Left ventricle myocardium superior (tissue), 1 donor: ENCODE measurements at places on chromosomes 13 and 19. TPM values are rescaled to one million over a fixed set of nuclear protein-coding genes. Genes with fewer than 3 reads are reported as not detected.

DNA sequence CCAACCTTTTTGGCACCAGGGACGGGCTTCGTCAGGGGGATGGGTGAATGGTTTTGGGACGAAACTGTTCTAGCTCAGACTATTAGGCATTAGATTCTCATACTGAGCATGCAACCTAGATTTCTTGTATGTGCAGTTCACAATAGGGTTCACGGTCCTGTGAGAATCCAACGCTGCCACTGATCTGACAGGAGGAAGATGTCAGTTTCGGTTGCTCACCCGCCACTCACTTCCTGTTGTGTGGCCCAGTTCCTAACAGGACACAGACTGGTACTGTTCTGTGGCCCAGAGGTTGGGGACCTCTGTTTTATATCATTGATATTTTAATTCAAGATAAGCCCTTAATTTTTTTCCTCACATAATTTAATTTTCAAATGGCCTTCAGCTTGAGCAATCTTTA lies 26.7 kb upstream of the TDRD3 start:
- no peak for DNase-seq

DNA sequence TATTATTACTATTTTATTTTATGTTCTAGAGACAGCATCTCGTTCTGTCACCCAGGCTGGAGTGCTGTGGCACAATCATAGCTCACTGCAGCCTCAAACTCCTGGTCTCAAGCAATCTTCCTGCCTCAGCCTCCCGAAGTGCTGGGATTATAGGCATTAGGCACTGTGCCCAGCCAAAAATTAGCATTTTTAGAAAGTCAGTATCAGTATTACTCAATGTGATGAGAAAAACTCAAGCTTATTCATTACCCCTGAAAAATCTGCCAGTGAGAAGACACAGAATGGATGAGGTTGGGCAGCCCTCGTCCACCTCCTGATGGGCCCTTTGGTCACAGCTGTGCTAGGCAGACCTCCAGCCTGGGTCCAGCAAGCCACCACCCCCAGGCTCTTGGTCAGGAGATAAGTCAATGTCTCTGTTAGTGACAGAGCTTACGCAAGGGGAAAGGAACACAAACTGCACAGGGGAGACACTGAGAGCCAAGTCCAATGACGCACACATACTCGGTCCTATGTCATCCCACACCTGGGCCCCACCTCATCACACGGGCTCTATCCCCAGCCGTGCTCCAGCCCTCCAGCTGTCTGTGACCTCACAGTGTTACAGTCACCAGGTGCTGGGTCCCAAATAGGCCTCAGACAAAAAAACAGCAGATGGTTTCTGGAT lies 19.8 kb downstream of the PEPD start:
- DNase-seq = peak; percentile 9

- no peak for DNase-seq
Measured at GRCh38 chr13:80668452-80668851, 327.5 kb upstream of the SPRY2 start.

- no peak for DNase-seq
Measured at GRCh38 chr19:16134510-16134909, 9.0 kb upstream of the HSH2D start.

DNA sequence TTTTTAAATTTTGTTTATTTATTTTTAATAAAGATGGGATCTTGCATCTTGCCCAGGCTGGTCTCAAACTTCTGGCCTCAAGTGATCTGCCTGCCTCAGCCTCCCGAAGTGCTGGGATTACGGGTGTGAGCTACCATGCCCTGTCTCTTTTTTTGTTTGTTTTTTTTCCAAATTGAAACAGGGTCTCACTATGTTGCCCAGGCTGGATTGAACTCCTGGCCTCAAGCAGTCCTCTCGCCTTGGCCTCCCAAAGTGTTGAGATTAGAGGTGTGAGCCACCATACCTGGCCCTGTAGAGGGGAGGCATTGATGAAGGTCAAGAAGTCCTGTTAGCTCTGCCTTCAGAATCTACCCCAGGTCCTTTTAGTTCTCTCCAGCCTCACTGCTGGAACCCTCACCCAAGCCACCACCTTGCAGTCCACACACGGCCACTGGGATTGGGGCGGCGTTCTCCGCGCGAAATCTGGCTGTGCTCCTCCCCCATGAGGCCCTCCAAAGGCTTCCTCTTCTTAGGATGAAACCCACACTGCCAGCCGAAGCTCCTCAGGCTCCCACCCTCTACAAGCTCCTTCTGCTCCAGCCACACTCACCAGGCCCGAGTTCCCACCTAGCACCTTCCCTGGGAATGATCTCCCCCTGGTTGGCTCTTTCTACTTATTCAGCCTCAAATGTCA lies 34.9 kb downstream of the ACTN4 start:
- DNase-seq = no peak

DNA sequence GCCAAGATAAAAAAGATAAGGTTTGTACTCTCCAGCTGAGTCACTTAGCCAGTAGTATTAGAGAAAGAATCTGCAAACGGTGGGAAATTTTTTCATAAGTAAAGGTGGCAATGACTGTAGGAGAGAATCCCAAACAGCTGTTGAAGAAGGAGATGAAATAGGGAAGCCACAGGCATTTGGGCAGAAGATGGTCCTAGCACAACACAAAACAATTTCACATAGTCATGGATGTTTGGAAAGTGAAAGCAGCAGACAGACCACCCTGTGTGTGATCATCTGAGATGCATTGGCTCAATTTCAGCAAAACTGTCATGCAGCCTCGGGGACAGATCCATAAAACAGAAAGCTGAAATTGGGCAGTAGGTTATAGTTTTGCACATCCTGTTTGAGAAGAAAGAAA lies 2832.4 kb downstream of the PCDH9 start:
- DNase-seq = no peak

- no peak for DNase-seq
Measured at GRCh38 chr13:110436276-110436675, 125.2 kb downstream of the RAB20 start.

DNA sequence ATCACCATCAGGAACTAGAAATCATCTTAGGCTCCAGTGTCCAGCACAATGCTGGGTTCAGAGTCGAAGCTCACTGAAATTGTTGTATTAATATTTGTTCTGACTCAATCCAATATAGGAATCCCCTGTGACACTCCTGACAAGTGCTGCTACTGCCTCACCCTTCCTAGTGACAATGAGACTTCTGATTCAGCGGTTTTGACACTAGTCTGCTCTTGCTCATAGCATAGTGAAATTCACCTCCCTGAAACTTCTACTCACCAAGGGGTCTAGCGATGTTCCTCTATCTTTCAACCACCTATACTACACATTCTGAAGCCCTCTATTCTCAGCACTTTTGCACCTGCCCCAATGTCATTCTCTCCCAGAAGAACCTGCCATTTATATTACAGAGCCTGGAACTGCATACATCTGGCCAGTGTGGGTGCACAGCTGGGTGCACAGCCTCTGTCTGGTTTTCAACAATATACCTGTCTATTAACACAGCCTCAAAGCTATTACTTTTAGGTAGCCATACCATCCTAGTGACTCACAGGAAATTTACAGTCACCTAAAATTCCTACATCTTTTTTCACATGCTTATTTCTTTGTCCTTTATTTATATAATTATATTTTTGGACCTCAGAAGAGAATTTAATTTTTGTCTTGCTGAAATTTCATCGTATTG lies 88.3 kb downstream of the DOCK9 start:
- DNase-seq = no peak

DNA sequence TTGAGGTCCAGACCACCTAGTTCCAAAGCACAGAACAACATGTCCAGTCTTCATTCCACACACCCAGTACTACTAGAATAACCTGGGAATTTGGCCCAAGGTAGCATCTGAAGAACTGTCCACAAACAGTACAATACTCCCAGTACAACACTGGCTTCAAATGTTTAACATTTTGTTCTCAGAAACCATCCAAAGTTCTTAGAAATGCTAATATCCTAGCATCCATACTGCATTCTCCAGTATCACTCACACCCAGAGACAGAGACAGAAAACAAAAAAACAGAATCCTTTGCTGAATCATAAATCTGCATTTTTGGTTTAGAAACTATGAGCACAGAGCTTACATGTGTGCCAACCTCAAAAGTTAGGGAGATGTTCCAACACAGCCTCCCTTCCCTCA lies 490.8 kb downstream of the FOXO1 start:
- no peak for DNase-seq

- DNase-seq = no peak
Measured at GRCh38 chr13:24081387-24081786, 79.1 kb upstream of the SPATA13 start.

- no peak for DNase-seq
Measured at GRCh38 chr19:47358936-47359335, 9.8 kb downstream of the DHX34 start.

GRCh38 chr13:20566468-20566897 lies 474 bp upstream of the IFT88 start:
- no peak for DNase-seq

DNA sequence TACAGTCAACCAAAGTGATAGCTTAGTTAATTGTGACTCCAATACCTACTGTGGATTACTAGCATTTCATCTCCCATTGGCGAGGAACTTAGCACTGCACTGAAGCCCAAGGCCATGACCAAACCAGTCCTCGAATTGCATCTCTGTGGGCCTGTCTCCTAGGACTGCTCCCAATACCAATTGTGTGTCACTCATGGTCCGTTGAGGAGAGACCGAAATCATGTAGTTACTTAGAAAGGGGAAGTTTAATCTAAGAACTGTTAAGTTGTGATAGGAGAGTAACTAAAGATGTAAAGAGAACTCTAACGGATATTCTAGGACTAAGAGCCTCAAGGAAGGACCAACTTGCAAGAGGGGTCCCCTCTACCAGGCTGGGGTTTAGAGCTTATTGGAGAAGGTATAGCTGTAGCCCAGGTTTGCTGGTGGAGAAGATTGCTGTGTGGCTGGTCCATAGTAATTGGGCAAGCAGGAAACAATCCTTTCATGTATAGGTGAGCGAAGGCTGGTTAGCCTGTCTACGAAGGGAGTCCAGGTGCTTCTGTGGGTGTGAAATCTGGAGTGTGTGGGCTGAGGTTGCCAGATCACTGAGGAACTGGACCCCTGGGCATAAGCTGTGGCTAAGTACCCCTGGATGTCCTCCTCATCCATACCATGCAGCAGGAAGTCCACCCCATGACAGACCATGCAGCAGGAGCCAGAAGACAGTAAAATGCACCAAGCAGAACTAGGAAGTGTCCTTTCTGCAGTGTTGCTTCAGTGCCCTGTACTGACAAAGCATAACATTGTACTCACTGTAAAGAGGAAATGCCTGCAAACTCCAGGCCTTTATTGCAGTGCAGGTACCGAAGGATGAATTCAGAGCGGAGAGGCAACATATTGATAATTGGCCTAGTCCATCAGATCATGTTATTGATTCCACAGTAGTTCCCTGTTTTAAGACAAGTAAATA lies 30.8 kb downstream of the DNAJC3 start:
- DNase-seq = no peak

DNA sequence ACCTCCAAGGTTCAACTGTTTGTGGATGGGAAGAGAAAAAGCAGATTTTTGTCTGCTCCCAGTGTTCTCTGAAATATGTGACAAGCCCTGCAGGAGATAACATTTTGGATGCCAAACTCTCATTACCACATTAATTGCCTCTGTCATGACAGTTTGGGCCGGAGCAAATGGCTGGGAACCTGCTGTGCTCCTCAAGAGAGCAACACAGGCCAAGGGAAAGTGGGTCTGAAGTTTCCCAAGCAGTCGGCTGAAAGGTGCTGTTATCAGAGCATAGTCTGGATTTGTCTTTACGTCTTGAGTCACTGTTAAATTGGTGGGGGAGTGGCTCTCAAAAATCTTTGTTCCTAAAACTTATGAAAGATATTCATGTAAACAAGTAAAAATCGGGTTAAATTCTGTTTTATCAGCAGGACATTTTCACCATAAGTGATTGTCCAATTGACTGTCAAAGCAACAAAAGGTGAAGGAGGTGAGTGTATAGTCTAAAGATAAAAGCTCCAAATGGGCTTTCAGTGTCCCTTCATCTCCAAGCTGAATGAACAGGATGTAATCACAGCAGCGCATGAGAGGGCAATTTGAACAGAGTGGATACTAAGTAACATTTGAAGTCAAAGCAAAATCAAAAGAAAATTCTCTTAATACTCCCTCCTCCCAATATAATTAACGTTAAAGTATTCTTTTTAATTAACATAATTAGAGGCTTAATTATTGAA lies 844.8 kb downstream of the PCDH17 start:
- no peak for DNase-seq

Gene FGF22
- total RNA-seq = not detected

Gene ZNF726
- total RNA-seq = not detected
